ENCODE measurements at places on chromosomes 5 and 9.

GRCh38 chr5:52657247-52657645, 130.5 kb upstream of the ITGA1 start:
- no peak for DNase-seq

GRCh38 chr9:112127281-112127680, 47.8 kb downstream of the SUSD1 start:
- DNase-seq: no peak

GRCh38 chr9:123232332-123232731, 36.1 kb downstream of the STRBP start:
- DNase-seq: no peak

DNA sequence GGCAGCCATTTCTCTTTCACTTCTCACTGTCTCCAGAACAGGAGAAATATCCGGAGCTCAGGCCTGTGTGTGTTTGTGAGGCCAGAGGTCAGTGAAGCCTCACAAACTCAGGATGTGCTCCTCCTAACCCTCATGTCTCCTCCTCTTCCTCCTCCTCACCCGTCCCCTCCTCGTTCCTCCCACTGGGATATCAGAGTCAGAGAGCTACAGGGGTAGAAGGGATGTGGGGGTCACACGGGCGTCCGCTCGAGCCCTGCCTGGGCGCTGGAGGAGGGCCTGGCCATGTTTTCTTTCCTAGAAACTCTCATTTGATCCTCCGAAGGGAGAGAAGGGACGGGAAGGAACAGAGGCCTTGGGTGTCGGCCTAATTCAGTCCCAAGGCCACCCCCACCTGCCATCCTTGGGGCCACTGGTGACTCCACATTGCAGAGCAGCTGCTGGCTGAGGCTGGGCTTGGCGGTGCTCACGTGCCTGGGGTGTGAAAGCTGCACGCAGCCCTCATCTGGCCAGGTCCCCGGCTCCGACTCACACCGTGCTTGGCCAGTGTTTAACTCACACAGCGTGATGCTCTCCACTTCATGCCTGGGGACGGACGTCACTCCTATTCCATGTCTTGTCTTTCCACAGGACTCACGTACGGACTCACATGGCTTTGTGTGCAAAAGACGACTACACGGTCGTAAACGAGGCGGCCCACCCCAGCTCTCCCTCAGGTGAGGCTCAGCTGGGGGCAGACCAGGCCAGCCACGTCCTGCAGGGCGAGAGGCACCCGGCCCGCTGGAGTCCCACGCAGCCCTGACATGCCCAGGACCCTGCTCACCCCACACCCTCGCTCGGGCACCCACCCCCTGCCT, 22.6 kb upstream of the SLC6A19 start:
- no peak for DNase-seq

GRCh38 chr5:93358176-93358575, 222.8 kb downstream of the NR2F1-AS1 start:
- DNase-seq: no peak

- no peak for DNase-seq
Observed at GRCh38 chr5:150779397-150780186, 1.0 kb downstream of the SMIM3 start.

- DNase-seq: no peak
Observed at GRCh38 chr5:143207058-143207457, 196.4 kb downstream of the NR3C1 start.

DNA sequence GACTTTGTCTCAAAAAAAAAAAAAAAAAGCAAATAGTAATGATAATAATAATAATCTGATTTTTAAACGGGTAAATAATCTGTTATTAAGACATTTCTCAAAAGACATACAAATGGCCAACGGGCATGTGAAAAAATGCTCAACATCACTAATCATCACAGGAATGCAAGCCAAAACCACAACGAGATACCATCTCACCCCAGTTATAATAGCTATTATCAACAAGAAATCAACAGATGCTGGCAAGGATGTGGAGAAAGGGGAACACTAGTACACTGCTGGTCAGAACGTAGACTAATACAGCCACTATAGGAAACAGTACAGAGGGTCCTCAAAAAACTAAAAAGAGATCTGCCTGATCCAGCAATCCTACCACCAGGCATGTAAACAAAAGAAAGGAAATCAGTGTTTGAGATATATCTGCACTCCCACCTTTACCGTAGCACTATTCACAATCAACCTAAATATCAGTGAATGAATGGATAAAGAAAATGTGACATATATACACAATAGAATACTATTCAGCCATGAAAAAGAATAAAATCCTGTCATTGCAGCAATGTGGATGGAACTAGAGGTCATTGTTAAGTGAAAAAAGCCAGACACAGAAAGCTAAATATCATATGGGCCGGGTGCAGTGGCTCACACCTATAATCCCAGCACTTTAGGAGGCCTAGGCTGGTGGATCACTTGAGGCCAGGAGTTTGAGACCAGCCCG, 24.9 kb downstream of the VAV2 start:
- no peak for DNase-seq

DNA sequence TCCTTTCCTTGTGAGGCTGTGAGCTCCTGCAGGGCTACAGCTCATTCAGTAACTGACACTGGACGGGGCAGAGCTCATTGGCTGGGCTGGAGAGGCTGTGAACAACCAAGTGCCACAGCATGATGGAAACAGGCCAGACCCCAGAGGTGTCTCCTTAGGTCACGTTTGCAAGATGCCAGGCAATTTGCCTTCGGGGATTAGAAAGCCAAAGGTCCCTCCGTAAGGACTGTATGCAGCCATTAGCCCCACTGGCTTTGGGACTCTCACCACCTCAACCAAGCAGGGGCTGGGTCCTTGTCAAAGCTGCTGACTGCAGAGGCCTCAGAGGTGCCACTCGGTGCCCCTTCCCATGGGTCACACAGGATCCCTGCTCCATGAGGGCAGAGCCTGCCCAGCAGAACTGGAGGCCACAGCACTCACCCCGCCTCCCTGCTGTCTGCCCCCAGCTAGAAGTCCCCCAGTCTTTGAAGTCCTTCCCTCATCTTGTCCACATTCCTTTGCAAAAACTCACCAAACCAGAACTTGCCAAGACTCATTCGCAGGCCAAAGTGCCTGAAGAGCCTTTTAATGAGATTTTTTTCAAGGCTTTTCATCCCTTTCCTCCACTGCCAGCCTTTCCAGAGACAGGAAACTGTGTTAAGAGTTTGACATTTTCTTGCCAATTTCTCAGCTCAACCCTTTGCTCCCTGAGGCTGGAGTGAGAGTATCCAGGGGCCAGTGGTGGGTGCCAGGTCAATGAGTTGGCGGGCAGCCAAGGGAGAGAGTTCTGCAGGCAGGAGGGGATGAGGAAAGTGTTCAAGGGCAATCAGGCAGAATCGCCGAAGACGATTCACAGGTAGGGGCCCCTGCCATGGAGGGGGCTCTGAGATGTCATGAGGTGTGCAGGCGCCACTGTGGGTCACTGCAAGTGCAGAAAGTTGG, 39.7 kb upstream of the SLC25A51 start:
- no peak for DNase-seq

DNA sequence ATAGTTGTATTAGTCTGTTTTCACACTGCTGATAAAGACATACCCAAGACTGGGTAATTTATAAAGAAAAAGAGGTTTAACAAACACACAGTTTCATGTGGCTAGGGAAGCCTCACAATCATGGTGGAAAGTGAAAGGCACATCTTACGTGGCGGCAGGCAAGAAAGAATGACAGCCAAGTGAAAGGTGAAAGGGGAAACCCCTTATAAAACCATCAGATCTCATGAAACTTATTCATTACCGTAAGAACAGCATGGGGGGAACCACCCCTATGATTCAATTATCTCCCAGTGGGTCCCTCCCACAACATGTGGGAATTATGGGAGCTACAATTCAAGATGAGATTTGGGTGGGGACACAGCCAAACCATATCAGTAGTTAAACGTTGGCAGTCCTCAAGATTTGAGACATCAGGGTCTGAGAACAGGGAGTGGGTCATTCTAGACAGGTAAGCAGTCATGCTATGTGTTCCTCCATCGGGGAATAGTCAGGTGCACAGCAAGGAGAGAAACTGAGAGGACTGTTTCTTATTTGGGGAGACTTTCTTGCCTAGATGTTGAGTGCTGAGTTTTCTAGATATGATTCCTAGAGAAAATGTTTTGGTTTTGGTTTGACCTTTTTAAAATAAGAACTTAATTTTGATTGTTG, 45.8 kb upstream of the ENTREP1 start:
- no peak for DNase-seq
